NCI-H2171 (cell line): ENCODE measurements at places on chromosomes 12 and 14.

DNA sequence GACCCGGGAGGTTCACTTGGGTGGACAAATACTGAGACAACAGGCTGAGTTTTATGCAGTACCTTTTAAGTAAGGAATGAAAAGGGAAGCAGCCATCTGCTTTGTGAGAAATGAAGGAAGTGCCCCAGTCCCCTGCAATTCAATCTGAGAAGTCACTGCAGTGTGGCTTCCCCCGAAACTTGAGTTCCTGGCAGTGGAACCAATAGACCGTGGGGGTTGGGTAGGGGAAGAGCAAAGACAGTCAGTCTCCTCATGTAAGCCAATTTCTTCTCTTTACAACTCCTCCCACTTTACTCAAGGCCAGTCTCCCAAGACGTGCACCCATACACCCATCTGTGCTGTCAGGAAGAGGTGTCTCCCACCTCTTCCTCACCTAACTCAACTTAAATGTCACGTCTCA is 206.5 kb downstream of the BCAT1 start:
- no peak for DNase-seq

- DNase-seq, result peak; percentile 43
These were observed 9.7 kb upstream of the TUBA1A start for GRCh38 chr12:49198431-49199155.

DNA sequence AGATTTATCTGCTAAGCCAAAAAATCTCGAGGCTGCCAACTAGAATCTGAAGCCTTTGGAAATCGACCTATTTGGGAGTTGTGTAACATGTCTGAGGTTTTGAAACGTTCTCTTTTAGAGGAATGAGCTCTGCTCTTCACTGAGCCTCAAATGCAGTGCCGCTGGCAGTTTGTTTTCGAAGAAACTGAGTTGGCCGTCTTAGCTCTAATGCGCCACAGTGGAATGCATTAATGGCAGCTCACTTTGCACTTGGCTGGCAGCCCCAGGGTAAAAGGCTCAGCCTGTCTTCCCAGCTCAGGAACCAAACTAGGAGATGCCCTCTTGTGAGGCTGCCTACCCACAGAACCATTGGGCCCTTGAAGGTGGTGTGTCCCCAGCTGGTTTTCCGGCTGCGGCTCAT is 53.8 kb downstream of the SFSWAP start:
- no peak for DNase-seq

- DNase-seq, result no peak
These were observed 31.7 kb downstream of the TDG start for GRCh38 chr12:103997286-103997900.

DNA sequence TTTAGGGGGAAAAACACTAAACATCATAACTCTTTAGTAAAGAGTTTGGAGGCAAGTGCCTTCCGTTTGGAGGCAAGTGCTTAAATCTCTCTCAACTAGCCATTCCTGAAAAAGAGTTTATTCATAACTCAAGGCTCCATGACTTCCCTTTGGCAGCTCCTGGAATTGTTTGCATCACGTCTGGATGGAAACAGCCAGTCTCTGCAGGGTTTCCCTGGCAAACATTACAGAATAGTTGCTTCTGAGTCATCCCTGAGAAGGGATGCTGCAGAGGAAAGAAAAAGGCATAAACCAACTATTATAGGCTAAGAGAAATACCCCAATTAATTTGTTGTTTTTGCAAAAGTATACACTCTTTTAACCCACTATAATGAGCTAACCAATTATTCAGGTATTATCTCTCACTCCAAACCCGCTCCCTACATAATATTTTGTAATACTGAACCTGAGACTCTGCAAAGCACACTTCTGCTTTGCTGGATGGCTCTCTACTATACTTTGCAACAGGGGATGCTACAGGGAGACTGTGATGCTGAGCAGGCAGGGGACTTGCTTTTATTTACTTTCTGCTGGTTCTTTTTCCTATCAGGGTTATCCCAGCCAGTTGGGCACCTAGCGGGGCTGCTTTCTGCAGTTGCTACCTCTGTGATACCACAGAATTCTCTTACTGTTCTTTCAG is 497.7 kb downstream of the FUT8 start:
- no peak for DNase-seq

GRCh38 chr12:77938301-77938700 is 107.6 kb downstream of the NAV3 start:
- DNase-seq, result no peak

GRCh38 chr12:113092607-113093408 is 36.3 kb downstream of the DTX1 start:
- no peak for DNase-seq

DNA sequence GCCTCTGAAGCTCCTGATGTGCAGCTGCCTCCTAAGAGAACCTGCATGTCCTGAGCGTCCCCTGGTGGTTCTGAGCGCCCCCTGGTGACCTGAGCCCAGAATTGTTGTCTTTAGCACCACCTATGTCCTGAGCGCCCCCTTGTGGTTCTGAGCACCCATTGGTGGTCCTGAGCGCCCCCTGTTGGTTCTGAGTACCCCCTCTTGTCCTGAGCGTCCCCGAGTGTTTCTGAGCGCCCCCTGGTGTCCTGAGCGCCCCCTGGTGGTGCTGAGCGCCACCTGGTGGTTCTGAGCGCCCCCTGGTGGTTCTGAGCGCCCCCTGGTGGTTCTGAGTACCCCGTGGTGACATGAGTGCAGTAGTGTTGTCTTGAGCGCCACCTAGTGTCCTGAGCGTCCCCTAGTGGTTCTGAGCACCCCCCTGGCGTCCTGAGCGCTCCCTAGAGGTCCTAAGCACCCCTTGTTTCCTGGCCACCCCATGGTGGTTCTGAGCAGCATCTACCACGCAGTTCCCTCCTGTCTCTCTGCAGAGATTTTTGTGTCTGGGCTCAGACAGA is 782.5 kb downstream of the TMEM121 start:
- DNase-seq, result no peak

GRCh38 chr12:4450551-4451112 is 5.0 kb upstream of the FGF6 start:
- DNase-seq, result no peak

DNA sequence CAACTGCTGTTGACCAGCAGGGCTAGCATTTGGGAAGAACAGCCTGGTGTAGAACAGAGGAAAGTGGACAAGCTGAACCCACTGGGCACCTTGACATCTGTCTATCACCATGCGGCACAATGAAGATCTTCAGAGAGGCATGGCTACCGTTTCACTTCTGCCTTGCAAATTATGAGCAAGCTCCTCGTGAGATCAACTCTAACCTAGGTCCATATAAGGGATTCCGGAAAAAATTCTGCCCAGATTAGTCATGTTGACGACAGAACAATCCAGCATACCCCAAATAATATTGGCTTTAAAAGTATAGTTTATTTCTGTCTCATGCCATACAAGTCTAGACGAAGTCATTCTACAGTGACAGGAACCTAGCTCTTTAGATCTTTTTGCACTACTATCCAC is 91.6 kb upstream of the ATF7IP start:
- no peak for DNase-seq

GRCh38 chr14:61420326-61420725 is 98.9 kb downstream of the PRKCH start:
- no peak for DNase-seq

DNA sequence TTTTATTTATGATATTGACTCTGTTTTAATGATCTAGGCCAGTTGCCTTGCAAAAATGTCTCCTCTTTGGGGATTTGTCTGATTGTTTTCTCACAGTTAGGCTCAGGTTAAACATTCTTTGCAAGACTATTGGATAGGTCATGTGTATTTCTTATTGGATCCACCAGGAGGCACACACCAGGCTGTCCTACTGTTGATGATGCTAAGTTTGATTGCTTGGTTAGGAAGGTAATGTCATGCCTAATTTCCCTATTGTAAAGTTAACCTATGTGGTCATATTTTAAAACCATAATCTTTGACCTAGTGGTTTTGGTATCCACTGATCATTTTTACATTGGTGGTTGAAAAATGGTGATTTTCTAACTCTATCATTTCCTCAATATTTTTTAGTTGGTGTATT is 137.1 kb downstream of the BRMS1L start:
- no peak for DNase-seq

DNA sequence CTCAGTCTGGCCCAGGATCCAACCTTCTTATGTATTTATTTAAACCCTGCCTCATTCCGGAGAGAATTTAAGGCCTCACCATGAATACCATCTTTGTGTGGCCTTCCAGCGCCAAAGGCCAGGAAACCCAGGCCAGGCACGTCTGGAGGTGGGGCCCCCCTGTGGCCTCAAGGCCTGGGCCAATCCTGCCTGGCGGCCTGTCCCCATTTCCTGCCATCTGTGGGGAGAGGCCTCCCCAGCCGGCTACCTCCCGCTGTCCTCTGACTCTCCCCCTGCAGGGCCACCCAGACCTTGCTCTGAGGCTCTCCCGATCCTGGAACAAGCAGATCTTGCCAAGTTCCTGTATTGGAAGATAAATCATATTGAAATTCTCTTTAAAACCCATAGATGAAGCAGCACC is 37.4 kb upstream of the MEG3 start:
- no peak for DNase-seq

DNA sequence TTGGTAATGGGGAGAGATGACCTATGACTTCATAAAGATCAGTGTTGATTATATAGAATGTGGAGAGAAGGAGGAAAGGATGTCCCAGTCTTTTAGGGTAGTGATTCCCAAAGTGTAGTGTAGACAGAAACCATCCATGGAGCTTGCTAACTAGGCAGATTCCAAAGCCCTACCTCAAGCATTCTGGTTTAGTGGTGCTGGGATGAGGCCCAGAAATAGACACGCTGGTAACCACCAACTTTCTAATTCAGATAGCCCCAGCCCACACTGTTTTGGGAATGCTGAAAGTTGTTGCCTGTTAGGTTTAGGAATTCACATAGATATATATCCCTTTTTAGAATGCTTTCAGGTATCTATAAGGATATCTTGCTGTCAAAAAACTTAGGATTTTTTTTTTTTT is 69.2 kb downstream of the STAB2 start:
- DNase-seq, result no peak

GRCh38 chr12:59234391-59234790 is 314.1 kb upstream of the LRIG3 start:
- no peak for DNase-seq

- peak; percentile 45 for DNase-seq
These were observed 4.0 kb downstream of the FOXG1 start for GRCh38 chr14:28770630-28771029.

GRCh38 chr12:94770791-94771190 is 120.4 kb upstream of the TMCC3 start:
- no peak for DNase-seq

DNA sequence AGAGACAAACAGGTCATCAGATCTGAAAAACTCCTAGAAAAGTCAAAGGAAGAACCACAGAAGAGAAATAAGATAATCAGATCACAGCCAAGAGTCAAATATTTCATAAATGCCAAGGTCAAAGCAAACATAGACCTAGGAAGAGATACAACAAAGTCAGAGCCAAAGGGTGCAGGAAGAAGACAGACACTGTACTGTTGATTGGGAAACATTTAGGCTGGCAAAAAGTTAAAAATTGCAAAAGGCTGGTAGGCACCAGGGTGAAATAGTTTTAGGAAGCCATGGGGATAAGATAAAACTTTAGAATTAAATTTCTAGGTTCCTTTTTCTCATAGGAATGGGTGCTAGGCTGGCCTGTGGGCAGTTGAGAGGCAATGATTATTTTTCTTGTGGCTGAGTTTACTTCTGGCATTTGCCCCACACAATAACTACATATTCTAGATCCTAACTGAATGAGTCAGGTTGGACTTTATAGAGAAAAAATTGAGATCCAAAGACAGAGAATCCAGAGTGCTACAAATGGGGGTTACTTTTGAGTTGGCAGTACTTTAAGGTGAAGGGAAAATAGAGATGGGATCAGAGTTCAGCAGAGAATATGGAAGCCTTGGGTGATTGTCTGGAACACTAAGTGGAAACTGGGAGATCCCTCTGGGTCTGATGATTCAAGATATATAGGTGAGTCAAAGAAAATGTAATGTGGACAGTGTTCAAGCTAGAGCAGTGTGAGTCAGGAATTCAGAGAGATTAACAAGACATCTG is 215.5 kb downstream of the C12orf50 start:
- no peak for DNase-seq

DNA sequence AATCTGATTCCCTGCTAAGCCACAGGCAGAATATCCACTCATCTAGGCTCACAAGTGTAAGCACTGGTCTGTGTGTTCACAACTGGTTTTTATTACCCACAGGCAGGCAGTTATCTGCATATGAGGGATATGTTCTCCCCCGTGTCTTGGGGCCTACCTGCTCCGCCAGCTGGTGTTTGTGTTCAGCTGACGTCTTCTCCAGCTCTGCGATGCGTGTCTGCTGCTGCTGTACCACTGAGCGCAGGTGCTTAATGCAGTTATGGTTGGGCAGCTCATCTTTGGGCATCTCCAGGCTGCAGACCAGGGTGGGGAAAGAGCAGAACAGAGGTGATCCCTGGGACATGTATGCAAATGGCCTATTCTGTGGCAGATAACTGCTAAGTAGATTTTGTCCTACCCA is 13.7 kb downstream of the RNF41 start:
- DNase-seq, result peak; percentile 25

GRCh38 chr12:124562018-124562795 is 5.2 kb downstream of the NCOR2 start:
- no peak for DNase-seq

- no peak for DNase-seq
These were observed 19.7 kb upstream of the CLMN start for GRCh38 chr14:95339301-95339865.

DNA sequence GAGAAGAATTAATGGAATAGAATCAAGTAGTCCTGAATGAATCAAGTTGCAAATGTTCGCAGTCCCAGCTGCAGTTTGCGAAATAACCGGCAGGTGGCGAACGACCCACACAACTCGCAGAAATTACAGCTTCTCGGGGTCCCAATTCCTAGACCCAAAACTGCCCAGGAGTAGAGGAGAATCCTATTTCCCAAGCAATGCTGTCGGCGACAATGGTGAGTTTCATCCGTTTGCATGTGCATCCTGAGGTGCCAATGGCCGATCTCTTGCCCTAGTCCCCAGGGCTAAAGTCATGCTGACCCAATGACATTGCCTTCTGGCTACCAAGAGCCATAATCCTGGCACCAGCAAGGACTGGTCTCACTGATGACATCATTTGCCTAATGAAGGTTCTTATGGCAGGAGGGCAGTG is 8.5 kb upstream of the ASCL1 start:
- peak; percentile 10 for DNase-seq
